Pancreas (tissue), 10 donors: ENCODE measurements at places on chromosomes 16 and 17. TPM values are rescaled to one million over a fixed set of nuclear protein-coding genes. Genes with fewer than 3 reads are reported as not detected.

ENPP7 gene
- 0.12 TPM for total RNA-seq

TANC2 gene
- 8.9 TPM for total RNA-seq

WIPI1 gene
- 26.7 TPM for total RNA-seq

KRT39 gene
- total RNA-seq = not detected

ANKRD40CL gene
- not detected for total RNA-seq

GRCh38 chr16:81443688-81444447 lies 740 bp upstream of the CMIP start:
- DNase-seq = peak; percentile 75

DNA sequence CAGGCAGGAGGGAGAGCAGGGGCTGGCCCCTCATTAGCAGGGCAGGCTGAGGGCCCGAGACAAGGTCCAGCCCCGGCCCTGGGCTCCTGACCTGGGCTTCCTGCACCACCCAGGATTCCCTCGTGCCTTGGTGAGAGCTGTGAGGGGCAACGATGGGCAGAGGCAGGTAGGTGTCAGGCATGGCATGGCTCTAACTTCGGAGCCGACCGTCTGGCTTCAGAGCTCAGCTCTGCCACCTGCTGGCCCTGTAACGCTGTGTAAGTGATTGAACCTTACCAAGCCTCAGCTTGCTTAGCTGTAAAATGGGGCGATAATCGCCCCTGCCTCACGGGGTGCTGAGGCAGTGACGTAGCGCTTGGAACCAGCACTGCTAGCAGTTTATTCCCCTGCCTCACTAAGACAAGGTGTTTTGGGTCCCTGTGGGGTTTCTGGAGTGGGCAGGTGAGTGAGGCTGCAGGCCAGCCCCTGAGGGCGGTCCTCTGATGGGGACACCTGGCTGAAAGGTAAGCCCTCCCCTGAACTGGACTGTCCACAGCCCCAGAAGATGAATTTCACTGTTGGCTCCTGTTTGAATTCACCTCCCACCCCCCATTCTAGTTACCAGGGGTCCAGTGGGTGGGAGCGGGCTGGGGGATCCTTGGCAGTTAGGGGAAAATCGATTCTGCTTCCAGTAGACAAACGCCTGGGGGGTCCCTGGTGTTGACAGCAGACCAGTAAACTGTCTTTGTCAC lies 184.8 kb upstream of the GSE1 start:
- DNase-seq = peak; percentile 17

- DNase-seq = no peak
These were observed 393.1 kb upstream of the ASIC2 start for GRCh38 chr17:33686171-33686570.

DNA sequence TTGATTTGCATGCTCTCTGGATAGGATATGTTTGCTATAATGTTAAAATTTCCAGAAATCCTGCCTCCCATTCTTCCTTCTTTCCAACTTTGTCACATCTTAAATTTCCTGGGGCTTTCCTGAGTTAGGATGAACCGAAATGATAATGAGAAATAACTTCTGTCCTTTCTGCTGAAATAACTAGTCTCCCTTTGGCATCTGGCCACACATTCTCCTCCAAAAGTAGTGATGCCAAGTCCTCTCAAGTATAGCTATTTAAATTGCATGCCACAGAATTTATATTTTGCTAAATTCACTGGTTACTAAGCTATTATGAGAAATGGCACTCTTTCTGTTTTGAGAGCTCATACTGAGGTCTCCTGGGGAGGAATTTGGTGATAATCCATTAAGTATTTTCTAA lies 30.6 kb downstream of the FAM20A start:
- DNase-seq = no peak

GRCh38 chr17:12320286-12320685 lies 299.6 kb downstream of the MAP2K4 start:
- no peak for DNase-seq
